ENCODE measurements at places on chromosomes 6 and 20. TPM values are rescaled to one million over a fixed set of nuclear protein-coding genes. Genes with fewer than 3 reads are reported as not detected.

DNA sequence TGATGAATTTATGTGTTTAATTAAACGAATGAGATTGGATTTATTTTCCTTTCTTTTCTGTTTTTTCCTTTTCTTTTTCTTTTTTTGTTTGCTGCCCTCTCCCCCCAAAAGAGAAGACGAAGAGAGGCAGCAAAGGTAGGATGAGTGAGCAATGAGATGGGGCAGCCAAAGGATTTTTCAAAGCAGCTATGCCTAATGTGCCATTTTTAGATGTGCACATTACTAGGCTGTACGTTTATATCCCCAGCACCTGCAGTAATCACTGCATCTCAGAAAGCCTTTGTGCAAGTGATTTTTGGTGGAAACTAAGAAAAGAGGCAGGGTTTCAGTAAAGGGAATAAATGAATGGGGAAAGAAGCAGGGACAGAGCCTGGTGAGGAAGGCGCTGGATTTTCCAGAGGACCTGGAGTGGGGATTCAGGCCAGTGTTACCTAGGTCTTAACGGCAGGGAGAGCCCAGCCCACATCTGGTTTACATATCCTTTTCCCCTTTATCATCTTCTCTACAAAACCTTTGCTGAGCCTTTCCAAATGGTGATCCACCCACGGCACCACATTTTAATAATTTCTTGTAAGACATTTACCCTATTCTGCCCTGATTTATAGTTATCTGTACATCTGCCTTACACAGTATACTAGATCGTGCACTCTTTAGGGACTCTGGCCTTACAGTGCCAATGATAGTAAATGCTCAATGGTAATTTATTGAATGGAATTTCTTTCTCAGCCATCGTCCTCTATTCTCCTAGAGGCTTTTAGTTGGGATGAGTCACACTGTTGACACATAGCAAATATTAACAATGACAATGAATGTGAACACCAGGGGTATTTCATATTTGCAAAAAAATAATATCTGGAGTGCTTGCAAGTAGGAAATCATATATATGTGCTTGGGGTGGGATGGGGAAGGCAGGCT, 38.3 kb upstream of the ATXN1 start:
- DNase-seq: no peak

The CTCFL gene
- not detected for total RNA-seq

The GNRH2 gene
- total RNA-seq: not detected

The BPIFB1 gene
- 4.3 TPM for total RNA-seq

Data from esophagus squamous epithelium (tissue), 5 donors.